ENCODE measurements at places on chromosomes 13 and 19. TPM values are rescaled to one million over a fixed set of nuclear protein-coding genes. Genes with fewer than 3 reads are reported as not detected.

Gene CBY2
- total RNA-seq: not detected

Gene TMPRSS9
- not detected for total RNA-seq

Gene RINL
- 5.8 TPM for total RNA-seq

Gene OR10H1
- not detected for total RNA-seq

Gene PRODH2
- not detected for total RNA-seq

Gene ACTMAP
- 5.7 TPM for total RNA-seq

Gene GPC5
- 4.0 TPM for total RNA-seq

Gene SMIM44
- not detected for total RNA-seq

Gene ABHD17A
- 224 TPM for total RNA-seq

Gene ZNF878
- 0.64 TPM for total RNA-seq
